ENCODE measurements at places on chromosomes 1 and 21.

GRCh38 chr1:66998972-66999371 is 55.0 kb downstream of the SLC35D1 start:
- no peak for DNase-seq

- DNase-seq = no peak
Measured at GRCh38 chr1:81351864-81352263, 448.9 kb upstream of the ADGRL2 start.

GRCh38 chr1:213680677-213681325 is 307.0 kb upstream of the PROX1 start:
- DNase-seq = no peak

- no peak for DNase-seq
Measured at GRCh38 chr21:32459972-32460371, 47.5 kb downstream of the EVA1C start.

DNA sequence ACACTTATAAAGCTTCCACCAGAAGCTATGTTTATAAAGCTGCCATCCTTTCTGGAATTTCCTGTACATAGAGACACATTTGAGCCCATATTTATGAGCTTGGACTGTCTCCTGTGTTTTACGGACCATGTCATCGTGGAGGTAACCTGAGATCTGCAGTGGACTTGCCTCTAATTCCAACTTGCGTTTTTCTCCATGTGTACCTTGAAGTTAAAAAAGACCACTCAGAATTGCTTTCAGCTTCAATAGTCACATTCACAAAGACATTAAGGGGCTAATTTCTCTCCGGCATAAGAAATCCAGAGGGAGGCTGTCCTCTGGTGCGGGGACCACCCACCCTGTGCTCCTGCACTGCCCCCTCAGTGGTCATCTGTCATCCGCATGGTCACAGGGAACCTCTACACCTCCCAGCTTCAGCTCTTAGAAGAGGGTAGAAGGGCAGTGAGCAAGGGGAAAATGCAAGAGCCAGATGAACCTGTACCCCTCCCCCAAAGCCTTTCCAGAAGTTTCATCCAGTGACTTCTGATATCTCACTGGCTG is 521.4 kb upstream of the CAMK1G start:
- DNase-seq = no peak

- no peak for DNase-seq
Measured at GRCh38 chr1:48917901-48918603, 141.4 kb upstream of the BEND5 start.

DNA sequence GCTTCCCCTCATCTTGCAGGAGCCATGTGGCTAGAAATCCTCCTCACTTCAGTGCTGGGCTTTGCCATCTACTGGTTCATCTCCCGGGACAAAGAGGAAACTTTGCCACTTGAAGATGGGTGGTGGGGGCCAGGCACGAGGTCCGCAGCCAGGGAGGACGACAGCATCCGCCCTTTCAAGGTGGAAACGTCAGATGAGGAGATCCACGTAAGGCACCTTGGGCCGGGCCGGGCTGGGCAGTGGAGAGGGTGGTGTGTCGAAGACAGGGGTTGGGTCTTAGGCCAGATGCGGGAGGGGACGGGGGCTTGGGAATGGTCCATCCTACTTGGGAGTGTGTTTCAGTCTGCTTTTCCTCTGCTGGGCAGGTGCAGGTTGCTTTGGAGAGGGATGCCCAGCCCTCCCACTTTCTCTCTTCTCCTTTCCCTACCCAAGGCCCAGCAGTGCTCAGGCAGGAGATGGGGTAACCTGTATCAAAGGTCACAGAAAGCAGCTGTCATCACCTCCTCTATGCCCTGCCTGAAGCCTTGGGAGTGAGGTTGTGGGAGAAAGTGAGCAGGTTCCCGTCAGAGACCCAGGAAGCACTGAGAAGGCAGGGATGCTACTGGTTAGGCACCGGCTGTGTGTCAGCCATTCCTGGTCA is 18.9 kb downstream of the EPHX1 start:
- no peak for DNase-seq

DNA sequence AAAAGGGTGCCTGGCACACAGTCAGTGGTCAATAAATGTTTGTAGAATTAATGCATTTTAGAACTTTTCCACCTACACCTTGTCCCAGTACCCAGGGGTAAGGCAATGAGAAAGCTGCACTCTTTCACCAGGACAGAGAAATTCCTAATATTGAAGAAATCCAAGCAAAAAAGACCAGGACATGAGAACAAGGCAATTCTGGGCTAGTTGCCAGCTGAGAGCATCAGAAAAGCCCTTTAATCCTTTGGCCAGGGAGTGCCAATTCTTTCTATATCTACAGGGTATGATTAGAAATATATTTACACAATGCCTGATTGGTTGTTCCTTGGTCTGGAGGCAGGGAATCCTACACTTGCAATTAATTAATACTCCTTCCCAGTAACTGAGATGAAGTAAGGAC is 492.4 kb upstream of the NFIA start:
- no peak for DNase-seq

DNA sequence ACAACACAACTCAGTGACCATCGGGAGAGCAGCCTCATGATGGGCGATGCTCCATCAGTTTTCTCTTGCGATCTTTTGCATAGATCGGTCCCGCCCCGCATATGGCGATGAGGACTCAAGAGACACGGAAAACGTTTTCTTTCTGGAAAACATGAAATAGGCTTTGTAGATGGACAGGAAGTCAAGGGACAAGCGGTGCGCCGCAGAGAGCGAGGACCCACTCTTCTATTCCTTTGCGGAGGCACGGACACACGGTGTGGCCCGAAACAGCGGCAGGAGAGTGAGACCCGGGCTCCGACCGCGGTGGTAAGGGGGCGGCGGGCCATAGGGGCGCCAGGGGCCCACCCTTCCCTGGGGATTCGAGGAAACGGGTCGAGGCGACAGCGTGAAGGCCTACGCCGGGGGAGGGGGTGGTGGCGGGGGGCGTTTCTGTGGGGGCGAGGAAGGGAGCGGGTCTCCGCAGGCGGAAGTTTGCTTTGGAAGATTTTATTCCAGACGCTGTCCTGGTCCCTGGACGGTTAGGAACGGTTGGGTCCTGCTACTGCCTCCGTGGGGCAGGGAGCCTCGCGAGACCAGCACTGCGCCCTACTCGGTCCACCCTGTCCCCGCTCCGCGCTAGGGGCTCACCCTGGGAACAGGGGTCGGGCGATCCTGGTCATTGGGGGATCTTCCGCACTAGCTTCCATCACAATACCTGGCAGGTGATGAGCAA is 796 bp upstream of the TDRKH start:
- no peak for DNase-seq

DNA sequence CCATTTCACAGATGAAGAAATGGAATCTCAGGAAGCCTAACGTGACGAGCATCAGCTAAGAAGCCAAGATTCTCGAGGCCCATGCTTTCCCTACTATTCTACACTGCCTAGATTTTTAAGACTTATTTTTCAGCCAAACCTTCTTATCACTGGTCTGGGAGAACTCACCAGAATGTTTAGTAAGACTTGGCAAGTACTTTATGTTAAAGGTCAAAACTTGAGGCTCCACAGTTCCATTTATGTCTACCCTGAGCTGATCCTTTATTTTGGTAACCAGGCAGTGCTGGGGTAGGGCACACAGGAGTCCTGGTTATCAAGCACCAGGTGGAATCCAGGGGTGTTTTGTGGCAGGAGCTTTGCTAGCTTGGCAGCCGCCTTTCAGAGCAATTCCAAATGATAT is 16.8 kb downstream of the PLXNA2 start:
- DNase-seq = no peak

DNA sequence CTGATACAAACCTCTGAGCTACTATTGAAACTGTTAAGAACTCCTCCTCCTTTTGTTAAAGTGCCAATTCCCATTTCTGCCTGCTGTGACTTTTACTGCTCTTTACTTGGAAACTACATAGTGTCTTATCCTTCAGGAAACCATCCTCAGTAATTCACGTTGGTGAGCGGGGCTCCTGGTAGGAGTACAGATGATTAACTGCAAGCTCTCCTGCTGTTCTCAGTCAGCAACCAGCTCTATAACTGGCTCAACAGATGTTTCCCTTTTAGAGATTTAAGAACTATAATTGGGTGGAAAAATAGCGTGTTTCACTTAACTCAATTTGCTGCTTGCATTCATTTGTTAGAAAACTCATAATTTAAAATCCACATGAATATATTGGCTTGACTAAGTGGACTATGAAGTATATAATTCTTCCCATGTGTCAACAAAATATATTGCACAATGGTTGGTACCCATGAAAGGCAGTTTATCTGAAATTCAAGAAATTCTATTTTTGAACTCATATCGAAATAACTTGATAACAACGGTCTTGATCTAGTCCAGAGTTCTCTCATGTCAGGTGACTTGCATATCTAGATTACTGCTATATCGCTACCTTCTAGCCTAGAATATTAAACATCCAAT is 574.0 kb downstream of the KCNT2 start:
- no peak for DNase-seq

- no peak for DNase-seq
Measured at GRCh38 chr1:58397187-58397820, 149.2 kb downstream of the OMA1 start.

DNA sequence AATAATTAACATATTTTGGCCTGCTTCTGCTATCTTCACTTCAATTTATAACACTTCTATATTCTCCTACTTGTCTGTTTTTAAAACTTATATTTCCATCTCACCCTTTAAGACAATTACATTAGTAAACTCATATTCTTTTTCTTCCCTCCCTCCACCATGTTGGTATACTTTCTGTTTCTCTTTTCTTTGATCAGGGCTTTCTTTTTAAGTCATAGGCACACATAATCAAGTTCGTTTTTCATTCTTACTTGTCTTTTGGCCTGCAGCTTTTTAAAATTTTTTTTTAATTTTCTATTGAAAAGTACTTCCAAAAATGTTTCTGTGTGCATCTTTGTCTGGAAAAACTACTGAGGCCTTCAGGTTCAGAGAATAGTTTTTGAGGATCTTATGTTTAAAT is 2.3 kb downstream of the PYHIN1 start:
- no peak for DNase-seq

- no peak for DNase-seq
Measured at GRCh38 chr1:92343061-92343460, 44.2 kb downstream of the RPAP2 start.

GRCh38 chr1:59415286-59415850 is 118.5 kb downstream of the FGGY start:
- no peak for DNase-seq

- DNase-seq = no peak
Measured at GRCh38 chr1:207164086-207164485, 60.1 kb downstream of the C4BPA start.

- no peak for DNase-seq
Measured at GRCh38 chr1:246632281-246633168, 66.3 kb downstream of the CNST start.

GRCh38 chr1:240149484-240150094 is 57.9 kb downstream of the FMN2 start:
- no peak for DNase-seq

DNA sequence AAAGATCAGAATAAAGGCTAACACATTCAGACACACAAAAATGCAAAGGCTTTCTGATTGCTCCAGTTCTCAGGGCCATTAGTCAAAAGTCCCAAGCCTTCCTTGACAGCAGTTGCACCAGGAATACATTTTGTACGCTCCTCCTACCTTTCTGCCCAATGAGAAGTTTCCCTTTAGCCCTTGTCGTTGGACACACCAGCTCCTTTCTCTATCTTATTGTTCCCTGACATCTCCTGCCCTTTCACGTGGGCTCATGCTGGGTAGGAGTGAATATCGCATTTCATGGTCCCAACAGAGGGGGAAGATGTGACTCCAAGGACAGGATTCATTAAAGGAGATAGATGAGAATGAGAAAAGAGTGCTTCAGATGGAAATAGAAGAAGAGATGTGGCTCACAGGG is 33.5 kb upstream of the IFI16 start:
- no peak for DNase-seq

GRCh38 chr21:44706706-44707581 is 4.4 kb downstream of the TSPEAR start:
- no peak for DNase-seq

DNA sequence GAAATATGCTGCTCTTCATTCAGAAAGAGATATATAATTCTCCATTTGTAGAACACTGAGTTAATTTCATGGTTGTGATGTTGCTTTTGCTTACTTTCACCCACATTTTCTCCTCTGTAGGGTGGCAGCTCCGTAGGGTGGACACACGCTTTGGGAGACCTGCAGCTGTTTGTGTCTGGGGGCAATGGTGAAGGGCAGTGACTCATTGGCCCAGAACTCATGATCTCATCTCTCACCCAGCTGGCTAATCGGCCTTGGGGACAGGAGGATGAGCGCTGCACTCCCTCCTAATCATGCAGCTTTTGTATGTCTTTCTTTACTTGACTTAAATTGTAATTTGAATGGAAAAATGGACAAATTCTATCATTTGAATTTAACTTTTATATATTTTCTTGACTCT is 9.6 kb downstream of the DISC1 start:
- no peak for DNase-seq

DNA sequence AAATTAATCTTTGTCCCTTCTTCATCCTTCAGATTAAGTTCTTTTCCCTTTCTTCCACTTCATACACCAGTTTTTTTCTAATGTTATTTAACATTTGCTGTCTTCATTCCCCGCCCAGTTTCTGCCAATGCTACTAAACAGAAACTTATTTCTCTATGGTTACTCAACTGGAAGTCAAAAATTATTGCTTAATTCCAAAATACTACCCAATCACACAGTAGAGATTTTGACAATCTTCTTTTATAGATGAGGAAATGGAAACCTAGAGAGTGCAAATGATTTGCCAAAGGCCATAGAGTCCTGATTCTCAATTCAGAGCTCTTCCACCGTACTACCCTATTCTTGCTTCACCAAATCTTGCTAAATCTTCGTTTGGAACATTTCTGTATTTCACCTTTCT is 58.1 kb upstream of the SH3GLB1 start:
- no peak for DNase-seq

DNA sequence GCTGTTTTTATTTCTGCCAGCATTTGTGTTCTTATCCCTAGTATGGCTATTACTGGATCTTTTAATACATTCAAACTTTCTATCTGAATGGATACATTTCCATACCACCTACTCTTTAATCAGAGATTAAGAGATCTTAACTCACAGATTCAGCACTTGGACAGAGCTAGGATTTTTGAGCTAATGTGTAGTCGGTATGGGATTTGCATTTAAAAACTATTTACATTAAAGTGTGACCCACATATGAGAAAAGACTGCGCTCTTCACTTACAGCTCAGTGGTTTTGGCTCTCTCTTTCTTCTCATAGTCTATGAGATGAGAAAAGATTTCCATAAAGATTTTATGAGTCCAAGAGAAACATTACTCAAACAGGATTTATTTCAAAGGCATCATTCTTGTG is 16.4 kb downstream of the HMGB4 start:
- DNase-seq = no peak

GRCh38 chr1:36349241-36349671 is 25.8 kb upstream of the EVA1B start:
- no peak for DNase-seq

GRCh38 chr21:37534431-37534830 is 167.9 kb downstream of the DYRK1A start:
- no peak for DNase-seq

- DNase-seq = no peak
Measured at GRCh38 chr1:25106352-25106751, 126.0 kb downstream of the SYF2 start.

DNA sequence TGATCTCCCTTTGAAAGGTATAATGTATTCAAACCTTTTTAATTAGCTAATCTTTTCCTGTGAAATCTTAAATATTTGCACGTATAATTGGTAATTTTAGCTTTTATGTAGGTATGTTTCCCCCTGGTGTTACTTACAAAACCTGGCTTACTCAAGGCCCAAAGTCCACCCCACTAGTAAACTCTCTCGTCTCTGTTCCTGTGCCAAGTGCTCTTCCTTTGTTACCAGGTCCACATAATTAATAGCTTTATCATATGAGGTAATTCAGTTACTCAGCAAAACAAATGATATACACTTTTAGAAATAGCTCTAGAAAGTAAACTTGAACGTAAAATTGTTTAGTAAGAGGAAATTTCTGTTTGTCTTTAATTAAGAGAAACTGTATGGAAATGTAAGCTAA is 36.7 kb downstream of the NFIA start:
- DNase-seq = no peak
